ENCODE measurements at places on chromosomes 13 and 19.
A peak's percentile ranks its signal among the peaks of the same experiment; 100 is the strongest.

- no peak for DNase-seq
These were observed 2.2 kb downstream of the UPF3A start for GRCh38 chr13:114283576-114283975.

- no peak for DNase-seq
These were observed 225.5 kb upstream of the IPO5 start for GRCh38 chr13:97727991-97728390.

DNA sequence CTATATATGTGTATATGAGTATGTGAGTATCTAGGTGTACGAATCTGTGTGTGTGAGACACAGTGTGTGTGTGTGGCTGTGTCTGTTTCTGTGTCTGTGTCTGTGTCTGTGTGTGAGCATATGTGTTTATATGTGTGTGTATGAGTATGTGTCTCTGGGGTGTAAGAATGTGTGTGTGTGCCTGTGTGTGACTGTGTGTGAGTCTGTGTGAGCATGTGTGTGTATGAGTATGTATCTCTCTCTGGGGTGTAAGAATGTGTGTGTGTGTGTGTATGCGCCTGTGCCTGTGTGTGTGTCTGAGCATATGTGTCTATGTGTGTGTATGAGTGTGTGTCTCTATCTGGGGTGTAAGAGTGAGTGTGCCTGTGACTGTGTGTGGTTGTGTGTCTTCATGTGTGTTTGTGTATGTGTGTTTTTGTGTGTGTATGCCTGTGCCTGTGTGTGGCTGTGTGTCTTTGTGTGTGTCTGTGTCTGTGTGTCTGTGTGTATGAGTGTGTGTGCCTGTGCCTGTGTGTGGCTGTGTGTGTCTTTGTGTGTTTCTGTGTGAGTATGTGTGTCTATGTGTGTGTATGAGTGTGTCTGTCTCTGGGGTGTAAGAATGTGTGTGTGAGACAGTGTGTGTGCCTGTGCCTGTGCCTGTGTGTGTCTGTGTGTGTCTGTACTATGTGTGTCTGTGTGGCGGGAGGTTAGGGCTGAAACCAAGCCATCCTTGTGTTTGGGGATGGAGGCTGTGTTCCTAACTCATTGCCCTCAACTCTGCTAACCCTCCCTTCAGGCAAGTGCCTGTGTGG is 11.2 kb downstream of the AXL start:
- no peak for DNase-seq

GRCh38 chr13:83633746-83634145 is 248.5 kb downstream of the SLITRK1 start:
- no peak for DNase-seq

DNA sequence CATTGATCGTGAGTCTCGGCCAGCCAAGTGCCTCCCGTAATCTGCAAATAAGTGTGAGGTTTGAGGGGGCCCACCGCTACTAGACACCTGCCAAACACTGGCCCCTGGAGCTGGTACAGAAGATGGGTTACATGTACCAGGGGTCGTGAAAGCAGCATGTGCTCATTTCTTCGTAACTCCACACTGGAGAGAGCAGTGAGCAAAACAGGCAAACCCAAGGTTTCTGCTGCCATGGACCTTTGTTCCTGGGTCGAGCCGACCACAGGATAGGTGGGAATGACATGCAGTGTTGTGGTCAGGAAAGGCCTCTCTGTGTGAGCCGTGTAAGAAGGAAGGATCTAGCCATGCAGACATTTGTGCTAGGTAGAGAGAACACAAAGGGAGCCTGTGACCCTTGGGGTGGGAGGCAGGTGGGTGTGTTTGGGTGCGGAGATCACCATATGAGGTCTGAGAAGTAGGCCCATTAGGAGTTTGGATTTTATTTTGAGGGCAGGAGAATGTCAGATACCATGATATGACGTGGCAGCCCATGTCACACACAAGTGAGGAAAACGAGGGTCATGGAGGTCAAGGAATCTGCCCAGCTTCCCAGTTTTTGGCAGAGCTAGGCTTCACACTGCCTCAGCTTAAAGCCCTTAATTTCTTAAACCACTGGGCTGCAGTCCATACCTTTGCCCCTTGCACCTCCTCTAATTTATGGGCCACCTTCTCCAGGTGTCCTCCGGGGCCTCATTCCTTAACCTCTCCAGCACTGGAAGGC is 919 bp downstream of the GTF3A start:
- no peak for DNase-seq

GRCh38 chr19:44643605-44644401 is at the start of gene PVR:
Gene PVR (plus strand): TSS chr19:44643910. CDS start chr19:44644097, 187 bp downstream.
- peak; percentile 27 for DNase-seq

DNA sequence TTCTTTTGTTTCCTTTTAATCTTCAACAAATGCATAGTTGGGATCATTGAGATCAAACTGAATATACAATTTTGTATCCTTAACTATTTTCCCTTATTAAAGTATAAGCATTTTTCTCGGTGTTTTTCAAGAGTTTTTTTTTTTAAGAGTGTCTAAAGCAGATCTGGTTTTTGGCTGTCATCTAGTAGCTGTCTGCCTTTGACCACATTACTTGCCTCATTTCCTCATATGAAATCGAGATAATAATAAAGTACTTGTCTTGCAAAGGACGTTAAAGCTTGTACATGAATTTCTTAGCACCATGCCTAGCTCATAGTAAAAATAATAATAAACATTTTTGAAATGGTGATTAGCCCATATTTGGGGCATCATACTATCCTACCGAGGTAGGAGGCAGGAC is 121.2 kb downstream of the PDS5B start:
- no peak for DNase-seq

DNA sequence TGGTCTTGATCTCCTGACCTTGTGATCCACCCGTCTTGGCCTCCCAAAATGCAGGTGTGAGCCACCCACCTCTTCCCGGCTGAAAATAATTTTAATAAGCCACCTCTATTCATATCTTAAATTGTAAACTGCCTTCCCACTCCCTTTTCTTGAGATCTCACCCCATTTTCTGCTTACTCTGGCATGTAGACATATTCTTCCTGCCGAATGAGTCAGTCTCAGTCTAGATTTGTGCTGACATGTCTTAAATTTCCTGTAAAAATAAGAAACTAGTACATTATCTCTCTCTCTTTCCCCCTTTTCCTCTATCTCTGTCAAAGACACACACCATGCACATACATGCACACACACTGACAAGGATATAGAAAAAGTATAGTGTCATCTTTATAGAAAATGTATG is 60.9 kb downstream of the THSD1 start:
- DNase-seq = no peak

DNA sequence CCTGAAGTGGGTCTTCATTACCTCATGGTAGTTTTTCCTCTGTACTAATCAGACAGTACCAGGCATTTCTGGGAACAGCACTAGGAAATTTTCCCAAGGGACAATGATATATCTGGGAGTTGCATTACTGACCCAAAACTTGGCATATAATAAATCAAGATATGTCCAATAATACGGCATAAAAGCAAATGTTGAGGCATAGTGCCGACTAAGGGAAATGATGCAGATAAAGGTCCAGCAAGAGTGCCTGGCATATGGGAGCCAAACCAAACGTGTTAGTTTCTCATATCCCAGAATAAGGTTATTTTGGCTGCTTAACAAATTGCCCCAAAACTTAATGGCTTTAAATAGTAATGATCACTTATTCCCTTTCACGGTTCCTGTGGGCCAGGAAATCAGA is 12.1 kb upstream of the TDRD3 start:
- no peak for DNase-seq

DNA sequence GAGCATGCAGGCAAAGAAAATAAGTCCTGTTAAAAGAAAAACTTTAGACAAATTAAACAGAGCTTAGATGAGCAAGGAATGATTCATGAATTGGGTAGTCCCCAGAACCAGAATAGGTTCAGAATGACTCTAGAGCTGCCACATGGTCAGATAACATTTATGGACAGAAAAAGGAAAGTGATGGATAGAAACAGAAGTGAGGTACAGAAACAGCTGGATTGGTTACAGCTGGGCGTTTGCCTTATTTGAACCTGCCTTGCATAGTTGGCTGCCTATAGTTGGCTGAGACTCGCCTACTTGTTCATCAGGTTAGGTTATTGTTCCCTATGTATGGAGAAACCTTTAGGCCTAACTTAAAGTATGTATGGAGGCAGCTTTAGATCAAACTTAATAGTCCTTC is 35.4 kb downstream of the WDFY2 start:
- no peak for DNase-seq

GRCh38 chr19:28247243-28247642 is 965.7 kb downstream of the UQCRFS1 start:
- no peak for DNase-seq

DNA sequence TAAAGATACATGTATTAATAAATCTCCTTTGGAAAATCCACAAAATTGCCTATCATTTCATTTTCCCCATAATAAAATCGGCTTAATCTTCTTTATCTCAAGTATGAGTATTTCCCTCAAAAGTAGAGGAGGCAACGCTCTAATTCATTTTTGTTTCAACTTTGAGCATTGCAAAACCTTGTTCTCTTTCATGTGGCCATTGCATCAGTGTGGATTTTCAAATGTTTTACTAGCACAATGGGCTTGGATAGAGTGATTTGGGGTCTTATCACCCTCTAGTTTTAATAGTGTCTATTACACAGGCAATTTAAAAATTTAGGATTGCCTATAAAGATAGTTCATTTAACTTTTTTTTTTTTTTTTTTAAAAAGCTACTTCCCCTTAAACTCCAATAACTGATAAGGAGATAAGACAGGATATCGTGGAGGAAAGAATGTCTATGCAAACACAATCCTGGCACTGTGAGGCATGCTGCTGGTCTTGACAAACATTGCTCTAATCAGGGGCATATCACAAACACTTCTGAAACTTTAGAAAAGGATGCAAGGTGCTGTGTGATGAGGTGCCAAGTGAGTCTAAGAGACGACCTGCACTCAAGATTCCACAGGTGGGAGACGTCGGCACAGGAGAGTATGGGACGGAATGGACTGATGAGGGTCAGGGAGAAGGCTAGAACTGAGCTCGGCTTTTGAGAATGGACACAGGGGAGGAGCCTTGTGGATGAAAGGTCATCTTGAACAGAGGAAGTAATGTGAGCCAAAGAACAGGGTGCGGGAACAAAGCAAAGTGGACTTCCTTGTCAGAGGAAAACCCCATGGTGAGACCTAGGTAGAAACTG is 199.7 kb downstream of the IRS2 start:
- no peak for DNase-seq

DNA sequence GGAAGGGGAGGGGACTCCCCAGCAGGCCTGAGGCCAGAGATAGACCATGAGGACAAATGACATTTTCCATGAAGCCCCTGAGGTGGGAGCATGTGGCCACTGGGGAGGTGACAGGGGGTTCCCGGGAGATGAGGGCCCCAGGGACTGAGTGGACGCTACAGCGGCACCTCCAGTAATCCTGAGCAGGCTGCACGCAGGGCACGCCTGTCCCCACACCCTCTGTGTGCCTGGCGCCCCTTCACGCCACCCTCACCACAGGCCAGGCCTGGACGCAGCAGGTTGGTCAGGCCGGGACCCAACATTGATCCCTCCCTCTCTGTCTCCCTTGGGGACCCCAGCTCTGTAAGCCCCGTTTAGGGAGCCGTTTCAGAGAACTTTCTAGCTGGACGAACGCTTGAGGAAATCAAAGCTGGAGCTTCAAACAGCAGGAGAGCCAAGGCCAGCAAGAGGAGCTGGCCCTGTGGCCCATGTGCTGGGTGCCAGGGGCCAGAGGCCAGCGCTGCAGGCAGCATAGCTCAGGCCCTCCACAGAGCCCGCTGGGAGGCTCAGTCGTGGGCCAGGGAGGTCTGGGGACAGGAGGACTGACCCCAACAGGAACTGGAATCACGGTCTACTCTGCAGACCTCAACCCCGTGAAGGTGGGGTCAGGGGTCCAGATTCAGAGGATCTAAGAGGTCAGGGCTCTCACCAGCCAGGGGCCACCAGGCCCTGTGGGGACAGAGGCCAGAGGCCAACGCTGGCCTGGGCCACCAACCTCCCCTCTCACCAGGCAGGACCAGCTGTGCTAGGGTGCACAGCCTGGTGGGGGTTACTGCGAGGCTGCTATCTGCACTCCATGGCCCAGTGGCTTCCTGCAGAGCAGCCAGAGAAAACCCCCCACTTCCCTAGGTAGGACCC is 14.6 kb downstream of the LSM4 start:
- no peak for DNase-seq

- DNase-seq = no peak
These were observed at the start of gene F2RL3 for GRCh38 chr19:16888629-16889365. Gene F2RL3 (plus strand): TSS chr19:16888999. CDS start chr19:16889190, 191 bp downstream.

GRCh38 chr19:38710928-38711725 is 33.1 kb downstream of the CAPN12 start:
- DNase-seq = no peak

DNA sequence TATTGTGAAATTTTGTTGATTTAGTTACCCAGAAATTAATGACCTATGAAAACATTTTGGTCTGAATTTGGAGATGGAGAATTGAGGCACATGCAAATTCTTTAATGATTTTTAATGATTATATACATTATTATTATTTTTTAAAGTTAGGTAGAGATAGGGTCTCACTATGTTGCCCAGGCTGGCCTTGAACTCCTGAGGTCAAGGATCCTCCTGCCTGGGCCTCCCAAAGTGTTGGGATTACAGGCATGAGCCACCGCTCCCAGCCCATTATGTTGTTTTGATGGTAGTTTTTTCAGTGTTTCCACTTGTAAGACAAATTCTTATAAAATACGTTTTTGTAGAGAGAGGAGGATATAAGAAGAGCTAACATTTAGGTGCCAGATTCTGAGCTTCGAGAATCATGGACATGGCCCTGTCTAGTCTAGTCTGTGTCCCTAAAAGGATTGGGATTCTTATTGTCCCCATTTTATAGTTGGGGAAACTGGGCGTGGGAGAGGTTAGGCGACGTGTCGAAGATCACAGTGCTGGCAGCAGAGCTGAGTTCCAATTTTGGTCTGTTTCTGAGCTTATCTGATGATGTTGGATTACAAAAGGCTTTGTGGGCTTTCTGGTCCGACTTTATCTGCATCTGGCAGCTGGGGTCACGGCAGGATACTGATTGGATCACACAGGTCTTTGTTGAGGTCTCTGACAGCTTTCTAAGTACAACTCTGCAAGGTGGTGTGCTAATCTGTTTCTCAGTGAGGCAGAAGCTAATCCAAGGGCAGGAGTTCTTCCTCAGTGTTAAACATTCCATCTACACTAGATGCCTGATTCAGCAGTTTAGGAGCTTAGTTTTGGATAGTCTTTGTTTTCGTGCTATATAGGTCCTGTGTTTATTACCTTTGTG is 7.5 kb upstream of the WDR88 start:
- DNase-seq = no peak

DNA sequence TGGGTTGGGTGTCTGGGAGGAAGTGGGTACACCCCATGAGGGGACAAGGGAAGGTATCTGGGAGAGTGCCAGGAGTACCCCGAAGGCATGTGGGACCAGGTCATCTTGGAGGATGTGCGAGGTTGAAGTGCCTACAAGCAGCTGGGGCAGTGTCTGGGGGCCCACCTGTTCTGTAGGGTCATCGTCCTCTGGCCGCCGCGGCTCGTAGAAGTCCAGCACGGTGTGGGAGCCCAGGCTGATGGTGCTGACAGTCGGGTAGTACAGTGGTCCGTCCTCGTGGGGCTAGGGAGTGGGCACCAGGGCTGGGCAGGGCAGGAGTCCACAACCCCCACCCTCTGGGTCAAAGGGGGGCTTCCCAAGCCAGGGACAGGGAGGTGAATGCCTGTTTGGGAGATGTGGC is 1.8 kb upstream of the SYNE4 start:
- no peak for DNase-seq

- DNase-seq = no peak
These were observed 131.5 kb downstream of the RGCC start for GRCh38 chr13:41588899-41589298.

Measured in NCI-H1048 (cell line).